Pancreas (tissue), 10 donors: ENCODE measurements at places on chromosomes 4 and X. TPM values are rescaled to one million over a fixed set of nuclear protein-coding genes. Genes with fewer than 3 reads are reported as not detected.

CNGA1 gene
- 0.84 TPM for total RNA-seq

GLUD2 gene
- 0.87 TPM for total RNA-seq

MAGEC2 gene
- not detected for total RNA-seq

SSX2B gene
- not detected for total RNA-seq

FATE1 gene
- total RNA-seq, result not detected

PRKG2 gene
- total RNA-seq, result 1.1 TPM

LUZP4 gene
- not detected for total RNA-seq

GLOD5 gene
- total RNA-seq, result not detected

ADH6 gene
- 0.49 TPM for total RNA-seq

RRH gene
- total RNA-seq, result not detected

SYP gene
- total RNA-seq, result 3.0 TPM

SSX3 gene
- total RNA-seq, result not detected

GATA1 gene
- total RNA-seq, result not detected

PAGE5 gene
- not detected for total RNA-seq
